ENCODE measurements at places on chromosomes 3 and 15.
A peak's percentile ranks its signal among the peaks of the same experiment; 100 is the strongest.

- DNase-seq = no peak
Observed at GRCh38 chr3:46031747-46032146, 4.5 kb upstream of the XCR1 start.

DNA sequence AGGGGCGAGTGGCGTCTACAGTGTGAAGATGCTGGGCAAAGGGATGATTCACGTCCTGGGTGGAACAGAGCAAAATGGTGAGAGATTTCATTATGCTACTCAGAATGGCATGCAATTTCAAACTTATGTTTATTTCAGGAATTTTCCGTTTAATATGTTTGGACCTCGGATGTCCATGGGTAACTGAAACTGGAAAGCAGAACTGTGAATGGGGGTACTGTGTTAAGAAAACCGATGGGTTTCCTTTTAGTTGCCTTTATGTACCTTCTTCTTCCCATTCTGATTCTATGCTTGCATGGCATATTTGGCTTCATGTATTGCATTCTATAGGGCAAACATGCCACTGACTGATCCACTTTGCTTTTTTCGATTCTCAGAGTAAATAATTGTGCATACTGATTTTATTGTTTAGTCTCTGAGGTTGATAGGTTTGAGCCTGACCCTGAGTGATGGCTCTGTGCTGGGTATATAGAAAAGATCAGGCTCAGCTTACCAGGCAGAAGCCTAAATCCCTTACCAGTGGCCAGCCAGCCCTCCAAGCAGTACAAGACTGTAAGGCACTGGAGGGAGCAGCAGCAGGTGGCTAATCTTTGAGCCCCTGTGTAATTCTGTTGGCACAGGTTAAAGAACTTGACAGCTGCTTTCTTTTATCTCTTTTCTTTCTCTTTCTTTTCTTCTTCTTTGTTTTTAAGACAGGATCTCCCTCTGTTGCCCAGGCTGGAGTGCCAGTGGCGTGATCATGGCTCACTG, 4.5 kb downstream of the QTRT2 start:
- no peak for DNase-seq

DNA sequence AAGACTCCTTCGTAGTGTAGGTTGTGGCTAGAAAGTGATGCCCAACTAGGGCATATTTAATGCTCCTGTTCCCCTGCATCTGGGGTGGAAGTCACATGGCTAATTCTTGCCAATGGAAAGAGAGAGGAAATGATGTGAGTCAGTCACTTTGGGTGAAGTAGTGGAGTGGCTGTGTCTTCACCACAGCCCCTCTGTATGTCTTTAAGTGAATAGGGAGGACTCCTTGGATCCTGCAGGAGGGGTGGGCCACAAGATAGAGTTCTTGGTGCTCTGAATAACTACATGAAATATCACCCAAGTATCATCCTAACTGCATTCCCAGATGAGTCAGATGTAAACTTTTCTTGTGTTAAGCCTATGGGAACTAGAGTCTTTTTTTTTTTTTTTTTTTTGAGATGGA, 17.8 kb upstream of the MB21D2 start:
- no peak for DNase-seq

GRCh38 chr3:128805772-128806171, 73.6 kb upstream of the ACAD9 start:
- no peak for DNase-seq

DNA sequence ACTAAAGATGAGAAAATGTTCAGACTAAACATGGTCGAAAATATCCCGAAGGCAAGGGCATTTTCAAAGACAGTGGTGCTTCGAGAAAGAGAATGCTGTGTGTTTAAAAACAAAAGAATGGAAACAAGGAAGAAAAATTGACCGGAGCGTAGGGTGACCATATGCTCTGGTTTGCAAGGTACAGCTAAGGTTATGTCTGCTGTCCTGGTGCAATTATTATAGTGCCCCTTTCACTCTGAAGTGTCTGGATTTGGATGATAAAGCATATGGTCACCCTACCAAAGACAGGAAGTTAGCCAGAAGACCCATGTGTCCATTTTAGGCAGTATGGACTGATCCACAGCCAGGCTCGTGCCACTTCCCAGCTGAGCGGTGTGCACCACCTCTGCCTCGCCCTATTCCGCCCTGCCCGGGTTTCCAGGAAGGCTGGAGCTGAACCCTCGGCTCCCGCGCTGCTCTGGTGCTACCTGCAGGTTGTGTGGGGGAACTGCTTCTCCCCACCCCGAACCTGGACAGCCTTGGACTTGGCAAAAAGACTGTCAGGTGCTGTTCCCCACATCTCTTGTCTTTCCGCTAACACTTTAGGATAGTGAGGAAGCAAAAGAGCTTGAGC, 25.2 kb downstream of the GOLGA6D start:
- peak; percentile 14 for DNase-seq

- DNase-seq = no peak
Observed at GRCh38 chr3:155861476-155862183, 7.4 kb upstream of the SLC33A1 start.

DNA sequence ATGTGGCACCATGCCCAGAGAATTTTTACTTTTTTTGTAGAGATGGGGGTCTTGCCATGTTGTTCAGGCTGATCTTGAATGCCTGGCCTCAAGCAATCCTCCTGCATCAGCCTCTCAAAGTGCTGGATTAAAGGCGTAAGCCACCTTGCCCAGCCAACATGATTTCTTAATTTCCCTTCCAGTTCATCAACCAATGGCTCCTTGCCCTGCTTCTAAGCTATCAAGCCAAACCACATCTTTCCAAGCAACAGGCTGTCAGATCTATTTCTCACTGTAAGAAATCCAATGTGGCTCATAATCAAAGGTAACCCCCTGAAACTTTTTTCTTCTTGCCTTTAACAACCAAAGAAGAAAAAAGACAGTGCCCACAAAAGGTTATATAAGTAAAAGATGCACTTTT, 204.2 kb upstream of the ICE2 start:
- DNase-seq = no peak

DNA sequence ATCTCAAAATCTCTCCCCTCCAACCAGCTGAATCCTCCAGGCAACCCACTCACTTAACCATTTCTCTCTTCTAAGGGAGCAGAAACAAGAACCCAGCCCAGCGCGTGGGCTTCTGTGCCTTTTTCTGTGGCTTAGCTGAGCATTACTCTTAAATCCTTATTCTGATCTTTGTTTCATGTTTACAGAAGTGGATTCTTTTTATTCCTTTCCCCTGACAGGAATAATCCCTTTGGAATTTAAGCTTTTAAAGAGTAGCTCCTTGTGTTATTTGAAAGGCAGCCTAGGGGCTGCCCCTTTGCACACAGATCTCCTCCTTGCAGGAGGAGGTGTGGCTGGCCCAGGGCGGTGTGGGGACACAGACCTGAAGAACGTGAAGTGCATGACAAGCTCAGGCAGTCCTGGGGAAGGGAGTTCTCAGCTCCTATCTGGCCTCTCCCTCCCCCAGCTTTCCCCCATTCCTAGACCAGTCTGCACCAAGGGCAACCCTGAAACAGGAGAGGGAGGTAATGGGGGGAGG, 77.1 kb upstream of the UBE2E1 start:
- DNase-seq = no peak

GRCh38 chr15:22903961-22904534, 65.6 kb downstream of the NIPA2 start:
- DNase-seq = peak; percentile 10

DNA sequence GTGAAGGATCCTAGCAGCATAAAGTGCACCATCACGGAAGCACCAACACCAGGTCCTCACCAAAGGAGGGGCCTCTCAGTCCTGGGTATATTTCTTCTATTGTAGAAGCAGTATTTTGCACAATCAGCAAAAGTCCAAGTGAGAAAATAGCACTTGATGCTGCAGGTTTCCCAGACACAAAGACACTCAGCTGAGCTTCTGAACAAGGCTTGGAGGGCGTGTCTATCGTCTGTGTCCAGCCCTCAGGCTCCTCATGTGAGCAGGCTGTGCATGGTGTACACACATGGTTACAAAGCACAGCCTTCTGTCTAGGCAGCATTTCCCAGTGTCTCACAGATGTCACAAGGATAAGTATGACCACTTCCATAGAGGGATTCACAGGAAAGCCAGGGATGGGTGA, 98.3 kb upstream of the SPATA12 start:
- no peak for DNase-seq

GRCh38 chr3:10140996-10141546, 507 bp upstream of the VHL start:
- DNase-seq = no peak

GRCh38 chr3:23748398-23749110, 57.2 kb upstream of the UBE2E1 start:
- DNase-seq = peak; percentile 93

DNA sequence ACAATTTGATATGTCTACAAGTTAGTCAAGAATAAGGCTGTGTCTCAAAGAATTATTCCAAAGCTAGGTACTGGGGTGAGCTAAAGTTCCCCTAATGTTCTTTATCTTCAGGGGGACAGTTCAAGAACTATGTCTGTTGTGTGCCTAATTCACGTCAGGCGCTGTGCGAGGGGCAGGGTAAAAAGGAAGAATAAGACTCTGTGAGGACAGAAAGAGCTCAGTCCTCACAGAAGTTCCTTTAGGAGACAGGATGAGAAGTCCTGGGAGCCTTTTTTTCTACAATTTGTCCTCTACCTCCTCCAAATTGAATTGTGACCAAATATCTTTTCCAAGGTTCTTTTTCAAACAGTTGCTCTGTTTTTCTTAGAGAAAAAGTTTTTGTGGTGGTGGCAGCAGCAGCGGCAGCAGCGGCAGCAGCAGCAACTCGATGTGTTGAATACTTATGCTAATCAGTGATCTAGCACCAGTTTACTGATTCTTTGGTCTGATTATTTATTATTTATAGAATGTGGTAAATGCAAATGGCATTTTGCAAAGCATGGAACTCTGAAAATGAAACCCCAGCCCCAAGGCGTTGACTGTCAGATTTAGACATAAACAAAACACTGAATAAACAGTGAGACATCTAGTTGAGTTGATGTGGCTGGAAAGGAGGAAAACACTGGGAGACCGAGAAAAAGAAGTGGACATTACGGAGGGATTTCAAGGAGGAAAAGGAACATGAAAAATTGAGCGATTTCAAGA, 88.6 kb downstream of the GTPBP8 start:
- no peak for DNase-seq

GRCh38 chr3:127167315-127168043, 25.5 kb upstream of the PRR23E start:
- no peak for DNase-seq

DNA sequence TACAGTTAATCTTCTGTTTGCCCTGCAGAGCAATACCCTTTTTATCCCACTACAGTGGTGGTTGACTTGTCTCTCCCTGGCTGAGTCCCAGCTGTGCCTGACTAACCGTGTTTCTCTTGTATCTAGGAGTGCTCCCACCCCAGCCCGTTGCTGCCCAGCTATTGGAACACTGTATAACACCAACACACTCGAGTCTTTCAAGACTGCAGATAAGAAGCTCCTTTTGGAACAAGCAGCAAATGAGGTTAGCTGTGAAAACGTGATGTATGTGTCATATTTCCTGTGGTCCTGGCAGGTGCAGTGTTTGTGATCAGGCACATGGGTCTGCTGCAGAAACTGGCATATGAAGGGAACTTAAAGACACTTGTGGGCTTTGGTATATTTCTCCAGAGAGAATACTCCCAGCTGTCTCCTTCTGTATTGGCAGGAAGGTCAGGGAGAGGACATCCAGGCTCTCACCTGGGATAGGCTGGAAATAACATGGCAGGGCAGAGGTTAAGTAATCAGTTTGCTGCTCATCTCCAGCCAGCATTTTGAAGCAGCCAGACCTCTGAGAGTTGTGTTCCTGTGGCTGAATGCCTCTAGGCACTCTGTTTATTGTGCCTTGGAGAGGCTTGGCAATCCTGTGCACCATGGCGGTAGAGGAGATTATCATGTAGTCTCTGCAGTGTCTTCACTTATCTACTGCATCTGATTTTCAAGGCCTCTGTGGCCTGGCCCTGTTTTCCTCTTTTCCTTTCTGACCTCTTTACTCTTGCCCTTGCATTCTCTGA, 34.8 kb downstream of the ATG7 start:
- no peak for DNase-seq

GRCh38 chr3:112687211-112687610, 46.3 kb upstream of the CCDC80 start:
- no peak for DNase-seq

DNA sequence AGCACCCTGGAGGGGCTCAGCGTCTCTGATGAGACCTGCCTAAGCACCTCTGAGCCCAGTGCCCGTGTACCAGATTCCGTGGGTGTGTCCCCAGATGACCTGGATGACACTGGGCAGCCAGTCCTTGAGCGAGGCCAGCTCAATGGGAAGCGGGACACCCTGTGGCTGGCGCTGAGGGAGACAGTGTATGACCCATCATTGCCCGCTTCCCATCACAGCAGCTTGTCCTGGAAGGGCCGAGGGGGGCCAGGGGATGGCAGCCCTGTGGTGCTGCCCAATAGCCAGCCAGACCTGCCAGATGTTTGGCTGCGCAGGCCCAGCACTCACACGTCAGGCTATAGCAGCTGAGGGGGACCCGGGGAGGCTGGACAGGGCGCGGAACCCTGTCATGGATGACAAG, 12.0 kb downstream of the DISP2 start:
- no peak for DNase-seq

DNA sequence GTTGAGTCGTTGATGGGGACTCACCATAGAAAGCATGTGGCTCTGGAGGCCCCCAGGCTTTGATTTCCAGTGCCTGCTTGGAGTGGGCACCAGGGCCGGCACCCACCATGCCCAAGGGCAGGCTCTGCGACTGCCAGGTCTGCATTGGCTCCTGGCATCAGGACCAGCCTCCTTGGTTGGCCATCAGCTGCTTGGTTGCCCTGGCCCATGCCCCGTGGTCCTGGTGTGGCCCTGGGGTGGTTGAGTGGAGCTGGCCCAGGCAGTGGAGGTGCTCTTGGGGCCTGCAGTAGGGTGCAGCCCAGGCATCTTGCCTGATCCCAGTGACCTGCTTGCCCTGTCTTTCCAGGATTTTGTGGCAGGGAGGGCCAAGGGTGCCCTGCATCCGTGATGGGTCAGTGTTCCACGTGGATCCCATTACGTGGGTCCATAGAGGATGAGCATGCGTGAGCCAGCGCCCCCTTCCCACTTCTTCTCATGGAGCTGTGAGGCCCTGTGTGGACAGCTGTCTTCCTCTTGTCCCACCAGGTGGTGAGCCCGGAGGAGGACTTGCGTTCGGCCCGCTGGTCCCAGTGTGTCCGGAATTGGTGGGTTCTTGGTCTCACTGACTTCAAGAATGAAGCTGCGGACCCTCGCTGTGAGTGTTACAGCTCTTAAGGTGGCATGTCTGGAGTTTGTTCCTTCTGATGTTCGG, 187.0 kb downstream of the UBE3A start:
- DNase-seq = no peak
